GM23338 (cell line): ENCODE measurements at places on chromosomes 11 and 22. TPM values are rescaled to one million over a fixed set of nuclear protein-coding genes. Genes with fewer than 3 reads are reported as not detected.

The DEUP1 gene
- 0.63 and 0.85 TPM in 2 replicates for total RNA-seq

The MAPK8IP1 gene
- total RNA-seq: 34.1 and 39.4 TPM in 2 replicates

DNA sequence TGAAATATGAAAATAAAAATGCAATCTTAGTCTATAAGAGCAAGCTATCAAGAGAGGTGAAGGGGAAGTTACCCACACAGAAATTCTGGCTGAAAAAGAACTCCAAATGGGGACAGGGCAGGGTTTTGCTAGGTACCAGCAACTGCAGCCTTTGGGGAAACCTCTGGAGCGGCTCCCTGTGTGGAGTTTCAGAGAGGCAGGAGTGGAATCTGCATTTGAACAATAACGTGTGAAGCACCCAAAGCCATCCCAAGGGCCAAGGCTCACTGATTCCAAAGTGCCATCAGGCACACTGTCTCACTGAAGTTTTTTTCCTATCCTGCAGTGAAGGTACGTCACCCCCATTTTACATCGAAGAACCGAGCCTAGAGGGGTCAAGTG lies 87.8 kb downstream of the KCNC1 start:
- no peaks in the 10 kb centered on the region for H3K27me3 ChIP-seq
- no peaks in the 10 kb centered on the region for H3K36me3 ChIP-seq
- 0 out of 2 replicates have a peak, but pooled peaks cover 4% of the 10 kb centered on the region for H3K4me1 ChIP-seq
- DNase-seq: peak; percentile 19

DNA sequence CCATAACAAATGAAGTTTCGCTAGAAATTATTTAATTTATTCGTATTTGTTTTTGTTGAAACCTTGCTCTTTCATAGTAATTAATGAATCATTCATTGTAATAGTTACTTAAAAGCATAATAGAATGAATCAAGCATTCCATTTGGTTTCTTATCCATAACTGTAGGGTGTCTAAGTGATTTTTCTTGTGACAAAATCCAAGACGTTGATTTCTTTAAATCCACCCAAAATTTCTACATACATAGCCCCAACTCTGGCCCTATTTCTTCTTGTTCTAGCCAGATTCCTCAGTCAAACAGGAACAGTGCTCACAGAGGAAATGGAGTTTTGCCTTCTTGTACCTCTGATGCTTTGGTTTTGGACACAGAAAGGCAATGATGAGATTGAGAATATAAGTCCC lies 25.5 kb downstream of the UBASH3B start:
- no peaks in the 10 kb centered on the region for H3K36me3 ChIP-seq
- H3K4me1 ChIP-seq: no peaks in the 10 kb centered on the region
- no peaks in the 10 kb centered on the region for H3K27me3 ChIP-seq
- no peak for DNase-seq
- H3K4me3 ChIP-seq: no peak overlapping the region

The GGT5 gene
- not detected in 2 replicates for total RNA-seq

- peak overlapping the region; percentile 71 for H3K27ac ChIP-seq
- H3K4me1 ChIP-seq: peaks cover 12% of the 10 kb centered on the region; the same call in 1 of the 2 replicates
- DNase-seq: peak; percentile 70
Measured at GRCh38 chr22:18078329-18079041, 695 bp downstream of the PEX26 start.
